ENCODE measurements at places on chromosomes 3 and 15.

DNA sequence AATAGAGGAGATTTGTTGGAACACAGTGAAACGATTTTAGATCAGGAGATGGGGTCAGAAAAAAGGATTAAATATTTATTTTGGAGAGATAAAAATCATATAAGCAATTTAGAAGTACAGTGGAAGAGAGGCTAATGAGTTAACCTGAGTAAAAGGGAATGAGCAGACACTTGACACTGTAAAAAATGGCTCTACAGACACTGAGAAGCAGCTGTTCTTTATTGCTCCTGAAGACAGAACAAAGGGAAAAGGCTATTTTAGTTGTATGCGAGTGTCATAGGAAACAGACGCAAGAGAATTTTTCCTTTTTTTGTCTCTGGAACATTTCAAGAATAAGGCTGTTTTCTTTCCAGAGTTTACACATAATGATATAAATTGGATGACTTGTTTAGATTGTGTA, 34.3 kb downstream of the ASTE1 start:
- ATAC-seq = no peak

GRCh38 chr15:80087104-80087503, 27.6 kb downstream of the ZFAND6 start:
- no peak for ATAC-seq

- no peak for ATAC-seq
Observed at GRCh38 chr3:54905261-54905888, 22.5 kb downstream of the LRTM1 start.

- ATAC-seq = no peak
Observed at GRCh38 chr3:126106336-126107202, 22.6 kb upstream of the SLC41A3 start.

- no peak for ATAC-seq
Observed at GRCh38 chr15:75049392-75049791, 26.0 kb downstream of the PPCDC start.

DNA sequence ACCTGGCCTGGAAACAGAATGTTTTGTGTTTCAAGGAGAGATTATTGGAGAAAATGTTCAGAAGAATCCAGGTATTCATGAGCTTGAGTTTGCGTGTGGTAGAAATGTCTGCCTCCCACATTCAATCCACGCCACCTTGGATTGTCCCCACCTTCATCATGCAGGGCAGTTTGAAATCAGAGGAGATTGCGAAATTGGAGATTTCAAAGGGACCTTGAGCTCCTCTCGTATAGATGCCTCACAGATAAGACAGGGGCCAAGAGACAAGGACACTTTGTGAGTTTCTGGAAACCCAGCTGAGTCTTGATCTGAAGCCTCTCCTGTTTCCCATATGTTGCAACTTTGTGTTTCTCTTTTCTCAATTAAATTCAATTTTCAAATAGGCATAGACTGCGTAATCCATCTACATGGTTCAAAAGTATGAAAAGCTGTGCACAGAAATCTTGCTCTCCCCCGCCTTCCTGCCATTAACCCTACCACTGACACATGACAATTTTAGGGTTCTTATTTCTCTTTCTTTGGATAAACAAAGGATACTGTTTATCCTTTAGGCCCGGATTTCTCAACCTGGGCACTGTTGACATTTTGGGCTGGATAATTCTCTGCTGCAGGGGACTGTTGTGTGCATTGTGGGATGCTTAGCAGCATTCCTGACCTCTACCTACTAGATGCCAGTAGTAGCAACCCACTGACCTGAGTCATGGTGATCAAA, 53.8 kb downstream of the CMTM8 start:
- ATAC-seq = no peak

DNA sequence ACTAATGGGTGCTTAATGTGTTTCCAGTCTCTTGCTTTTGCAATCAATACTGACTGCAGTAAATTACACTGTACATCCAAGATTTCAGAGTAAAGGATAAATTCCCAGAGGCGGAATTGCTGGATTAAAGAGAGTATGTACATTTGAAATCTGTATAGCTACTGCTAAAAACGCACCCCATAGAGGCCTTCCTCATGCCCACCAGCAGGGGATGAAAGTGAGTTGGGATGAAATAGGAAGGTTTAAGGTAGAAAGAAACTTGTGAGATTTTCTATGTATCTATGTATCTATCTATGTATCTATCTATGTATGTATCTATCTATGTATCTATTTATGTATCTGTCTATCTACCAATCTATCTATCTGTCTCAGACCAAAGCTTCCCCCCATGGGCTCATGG, 28.4 kb downstream of the TMEM44 start:
- ATAC-seq = no peak

Data from activated CD4-positive, CD25-positive, alpha-beta regulatory T cell treated with anti-CD3 and anti-CD28 coated beads, Interleukin-2, amount 50 U/mL, for 24 hours (primary cell).